Smooth muscle cell of the coronary artery (primary cell): ENCODE measurements at places on chromosomes 6 and 20. TPM values are rescaled to one million over a fixed set of nuclear protein-coding genes. Genes with fewer than 3 reads are reported as not detected.

Gene GRM4
- total RNA-seq = not detected in 2 replicates

Gene ZNF831
- not detected in 2 replicates for total RNA-seq

Gene C6orf52
- 0.38 TPM in 1 of 2 replicates, not detected in the other for total RNA-seq

Gene IYD
- total RNA-seq = not detected in 2 replicates

Gene KHDRBS2
- total RNA-seq = not detected in 2 replicates

Gene CD83
- 0.45 and 1.1 TPM in 2 replicates for total RNA-seq
